ENCODE measurements at places on chromosomes 2 and 18.

- no peak for DNase-seq
These were observed 32.3 kb downstream of the SCTR start for GRCh38 chr2:119491776-119492525.

- DNase-seq: no peak
These were observed 163.7 kb upstream of the TNP1 start for GRCh38 chr2:217023611-217024010.

DNA sequence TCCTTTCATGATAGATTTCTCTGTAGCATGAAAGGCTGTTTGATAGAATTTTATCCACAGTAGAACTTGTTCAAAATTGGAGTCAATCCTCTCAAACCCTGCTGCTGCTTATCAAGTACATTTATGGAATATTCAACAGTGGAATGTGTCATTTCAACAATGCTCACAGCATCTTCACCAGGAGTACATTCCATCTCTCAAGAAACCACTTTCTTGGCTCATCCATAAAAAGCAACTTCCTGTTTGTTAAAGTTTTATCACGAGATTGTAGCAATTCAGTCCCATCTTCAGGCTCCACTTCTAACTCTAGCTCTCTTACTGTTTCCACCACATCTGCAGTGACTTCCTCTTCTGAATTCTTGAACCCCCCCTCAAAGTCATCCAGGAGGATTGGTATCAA lies 29.4 kb downstream of the PDCL3 start:
- no peak for DNase-seq

DNA sequence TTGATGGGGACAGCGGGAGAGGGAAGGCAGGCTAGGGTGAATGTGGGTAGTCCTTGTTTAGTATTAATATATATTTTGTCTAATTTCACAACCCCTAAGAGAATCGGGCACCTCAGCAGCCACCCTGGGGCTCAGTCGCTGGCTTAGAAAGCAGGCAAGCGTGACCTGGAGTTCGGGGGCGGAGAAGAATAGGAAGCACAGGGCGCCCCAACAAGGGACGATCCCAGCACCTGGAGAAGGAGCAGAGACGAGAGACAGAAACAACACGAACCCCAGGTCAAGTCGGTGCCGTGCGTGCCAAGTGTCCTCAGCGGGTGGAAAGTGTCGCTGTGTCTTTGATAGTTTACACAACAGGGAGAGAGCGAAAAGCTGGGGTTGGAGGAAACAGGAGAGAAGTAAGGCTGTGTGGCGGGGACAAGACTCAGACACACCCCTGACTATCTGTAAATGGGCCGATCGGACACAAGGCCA lies 95.4 kb downstream of the NFATC1 start:
- no peak for DNase-seq

GRCh38 chr2:84652431-84652830 lies 136.1 kb downstream of the DNAH6 start:
- no peak for DNase-seq

DNA sequence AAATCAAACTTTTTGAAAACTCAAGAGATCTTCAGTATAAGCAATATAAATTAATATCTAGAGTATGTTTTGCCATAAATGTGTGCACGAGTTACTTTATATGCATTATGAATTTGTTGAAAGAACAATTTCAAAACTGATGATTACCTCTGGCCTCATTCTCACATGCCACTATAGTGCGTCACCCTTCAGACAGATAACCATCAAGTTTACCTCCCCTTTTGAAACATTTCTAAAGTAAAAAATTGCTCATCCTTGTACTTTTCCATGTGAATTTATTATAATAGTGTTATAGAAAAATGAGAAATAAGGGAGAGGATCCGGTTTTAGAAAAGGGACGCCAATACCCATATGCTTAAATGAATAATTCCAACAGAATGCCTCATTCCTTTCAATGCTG lies 38.3 kb downstream of the ZEB2 start:
- no peak for DNase-seq

- no peak for DNase-seq
These were observed 65.1 kb downstream of the LOXHD1 start for GRCh38 chr18:46591783-46592391.

DNA sequence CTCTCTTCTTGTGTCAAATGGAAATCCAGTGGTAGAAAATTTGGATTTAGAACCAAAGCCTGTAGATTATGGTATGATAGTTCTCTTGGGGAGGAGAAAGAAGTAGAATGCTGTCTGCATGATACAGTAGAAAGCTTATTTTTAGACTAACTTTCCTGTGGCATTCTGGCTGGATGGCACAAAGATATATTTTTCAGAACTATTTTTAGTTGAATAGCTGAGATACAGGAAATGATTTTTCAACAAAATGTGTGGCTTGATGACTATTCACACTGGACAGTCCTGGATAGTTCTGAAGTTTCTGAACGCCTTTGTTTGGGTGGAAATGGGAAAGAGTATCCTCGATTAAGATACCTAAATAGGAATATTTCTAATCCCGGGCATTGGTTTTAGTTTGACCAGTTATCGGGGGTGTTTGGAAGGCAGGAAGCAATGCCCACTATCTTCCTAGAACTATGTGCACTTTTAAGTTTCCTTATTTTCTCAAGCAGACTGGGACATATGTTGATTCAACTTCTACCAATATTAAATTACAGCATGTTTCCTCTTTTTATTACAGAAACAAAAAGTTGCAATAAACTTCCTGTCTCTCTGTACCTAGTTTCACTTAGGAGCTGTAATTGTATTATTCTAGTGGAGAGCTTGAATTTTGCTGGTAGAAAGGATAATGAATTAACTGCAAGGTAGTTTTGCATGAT lies 32.1 kb downstream of the GDF7 start:
- DNase-seq: no peak

- no peak for DNase-seq
These were observed 33.7 kb downstream of the DTNB start for GRCh38 chr2:25639696-25640095.

GRCh38 chr2:42029171-42029570 lies 18.6 kb upstream of the PKDCC start:
- DNase-seq: no peak

GRCh38 chr2:100865816-100866460 lies 46.0 kb downstream of the NPAS2 start:
- no peak for DNase-seq

DNA sequence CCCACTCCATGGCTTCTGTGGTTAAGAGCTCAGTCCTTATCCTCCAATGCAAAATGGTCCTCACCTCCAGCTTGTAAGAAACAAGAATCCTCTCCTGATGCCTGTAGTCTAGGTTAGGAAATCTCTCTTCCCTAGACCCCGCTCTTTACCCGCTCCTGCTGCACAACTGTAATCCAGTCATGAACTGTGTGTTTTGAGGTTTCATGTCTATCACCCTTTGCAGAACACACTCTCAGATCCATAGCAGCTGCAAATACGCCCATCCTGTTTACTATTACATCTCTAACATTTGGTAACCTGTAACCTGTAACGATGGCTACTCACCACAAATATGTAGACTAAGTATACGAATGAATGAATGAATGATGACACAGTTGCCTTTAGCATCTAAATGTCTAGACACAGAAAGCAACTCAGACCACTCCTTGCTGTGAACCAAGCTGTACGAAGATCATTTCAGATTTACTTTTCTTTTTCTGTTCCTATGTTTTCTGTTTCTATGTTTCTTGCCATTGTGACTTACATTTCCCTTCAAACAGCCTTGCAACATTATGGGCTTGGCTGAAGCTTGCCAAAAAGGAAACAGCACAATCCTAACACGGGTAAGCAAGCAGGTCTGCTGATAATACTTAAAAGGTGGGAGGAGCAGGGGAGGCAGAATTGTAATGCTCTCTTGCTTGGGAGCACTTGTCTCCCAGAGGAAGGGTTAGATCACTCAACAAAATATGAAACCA lies 53.7 kb downstream of the EPHA4 start:
- DNase-seq: no peak

DNA sequence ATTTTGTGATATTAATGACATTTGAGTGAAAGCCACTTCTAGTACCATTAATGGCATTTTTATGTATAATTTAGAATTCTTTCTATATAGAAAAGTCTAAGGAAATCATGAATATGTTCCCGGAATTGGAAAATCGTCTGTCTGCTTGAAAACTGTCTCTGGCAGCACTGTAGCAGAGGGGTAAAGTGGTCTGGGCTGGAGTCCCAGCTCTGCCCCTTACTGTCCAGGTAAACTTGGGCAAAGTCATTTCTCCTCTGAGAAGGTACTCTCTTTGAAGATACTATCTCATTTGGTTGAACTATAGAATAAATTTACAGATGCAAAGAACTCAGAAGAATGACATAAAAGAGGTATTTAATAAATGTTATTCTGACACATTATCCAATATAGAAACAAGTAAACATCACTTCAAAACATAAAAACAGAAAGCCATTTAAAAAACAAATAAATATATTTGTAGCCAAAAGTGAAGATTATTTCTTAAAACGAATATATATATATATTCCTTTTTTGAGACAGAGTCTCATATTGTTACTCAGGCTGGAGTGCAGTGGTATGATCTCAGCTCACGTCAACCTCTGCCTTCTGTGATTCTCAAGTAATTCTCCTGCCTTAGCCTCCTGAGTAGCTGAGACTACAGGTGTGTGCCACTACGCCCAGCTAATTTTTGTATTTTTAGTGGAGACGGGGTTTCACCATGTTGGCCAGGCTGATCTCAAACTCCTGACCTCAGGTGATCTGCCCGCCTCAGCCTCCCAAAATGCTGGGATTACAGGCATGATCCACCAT lies 149.8 kb upstream of the ITGA4 start:
- no peak for DNase-seq

DNA sequence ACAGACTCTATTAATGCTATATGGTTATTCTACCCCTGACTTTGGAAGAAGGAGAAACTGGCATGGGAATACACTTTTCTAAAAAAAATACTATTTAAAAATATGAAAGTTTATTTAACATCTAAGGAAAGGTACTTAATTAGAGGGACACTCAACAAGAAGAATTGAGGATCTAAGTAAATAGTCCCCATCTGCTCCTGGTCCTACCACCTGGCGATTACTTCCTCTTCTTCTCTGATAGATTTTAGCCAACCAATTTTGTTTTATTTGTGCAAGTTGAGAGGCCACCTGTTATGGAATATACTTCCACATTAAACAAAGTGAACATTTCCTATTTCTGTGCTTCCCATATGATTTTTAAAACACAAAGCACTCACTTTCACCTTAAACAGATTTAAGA lies 111.7 kb downstream of the BCL2 start:
- DNase-seq: no peak

DNA sequence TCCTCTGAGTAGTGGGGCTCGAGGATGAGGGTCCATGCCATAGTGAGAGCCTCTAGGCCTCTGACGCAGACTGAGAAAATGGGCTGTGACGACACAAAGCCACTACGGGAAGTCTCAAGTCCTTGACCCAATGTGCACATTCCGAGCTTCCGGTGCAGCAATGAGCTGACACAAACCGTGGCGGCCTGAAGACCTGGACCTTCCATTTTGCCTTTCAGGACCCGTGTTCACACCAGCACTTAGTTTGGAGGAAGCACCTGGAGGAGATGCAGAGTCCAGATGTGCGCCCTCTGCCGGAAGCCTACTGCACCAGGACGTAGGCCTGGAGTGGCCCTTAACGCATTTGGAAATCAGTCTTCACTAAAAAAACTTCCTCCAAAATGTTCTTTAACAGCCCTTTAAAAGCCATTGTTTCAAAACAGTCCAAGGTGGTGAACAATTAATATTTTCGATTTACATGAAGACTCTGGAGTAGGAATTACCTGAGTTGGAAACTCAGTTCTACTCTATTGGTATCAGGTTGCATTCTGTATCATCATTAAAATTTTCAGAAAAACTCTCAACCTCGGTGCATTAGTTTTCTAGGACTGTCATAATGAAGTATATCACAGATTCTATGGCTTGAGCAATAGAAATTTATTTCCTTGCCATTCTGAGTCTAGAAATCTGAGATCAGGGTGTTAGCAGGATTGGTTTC lies 33.9 kb downstream of the BMP10 start:
- DNase-seq: peak; percentile 31

- DNase-seq: no peak
These were observed 45.3 kb upstream of the NARS1 start for GRCh38 chr18:57666818-57667497.

DNA sequence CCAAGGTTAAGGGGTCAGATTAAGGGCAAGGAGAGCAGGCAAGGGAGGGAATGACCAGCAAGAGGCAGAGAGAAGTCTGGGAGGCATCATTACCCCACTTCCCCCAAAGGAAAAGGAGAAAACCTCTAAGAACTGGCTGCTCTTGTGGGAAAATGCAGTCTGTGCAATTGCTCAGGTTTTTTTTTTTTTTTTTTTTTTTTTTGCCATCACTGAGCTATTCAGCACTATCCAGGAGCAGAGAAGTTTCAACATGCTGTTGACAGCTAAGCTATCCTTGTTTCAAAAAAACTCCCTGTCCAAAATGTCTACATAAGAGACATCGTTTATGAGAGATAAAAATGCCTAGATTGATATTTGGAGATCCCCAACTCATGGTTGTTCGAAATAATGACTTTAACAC lies 345.4 kb downstream of the TDRD15 start:
- DNase-seq: no peak

DNA sequence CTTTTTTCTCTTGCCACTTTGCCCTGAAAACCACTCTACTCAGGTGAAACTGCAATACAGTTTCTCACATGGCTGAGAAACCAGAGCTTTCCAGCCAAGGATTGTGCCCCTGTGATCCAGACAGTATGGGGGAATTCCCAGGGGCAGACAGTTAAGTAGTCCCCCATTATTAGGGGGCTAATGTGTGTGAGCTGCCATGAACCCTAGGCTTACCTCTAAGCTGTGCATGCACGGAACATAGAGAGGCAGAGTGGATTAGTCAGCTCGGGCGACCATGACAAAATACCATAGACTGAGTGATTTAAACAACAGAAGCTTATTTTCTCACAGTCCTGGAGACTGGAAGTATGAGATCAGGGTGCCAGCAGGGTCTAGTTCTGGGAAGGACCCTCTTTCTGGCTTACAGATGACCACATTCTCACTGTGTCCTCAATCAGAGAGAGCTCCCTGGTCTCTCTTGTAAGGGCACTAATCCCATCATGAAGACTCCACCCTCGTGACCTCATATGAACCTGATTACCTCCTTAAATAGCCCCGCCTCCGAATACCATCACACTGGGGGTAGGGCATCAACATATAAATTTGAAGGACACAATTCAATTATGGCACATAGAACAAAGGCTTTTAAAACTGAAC lies 215.1 kb downstream of the EIPR1 start:
- no peak for DNase-seq

DNA sequence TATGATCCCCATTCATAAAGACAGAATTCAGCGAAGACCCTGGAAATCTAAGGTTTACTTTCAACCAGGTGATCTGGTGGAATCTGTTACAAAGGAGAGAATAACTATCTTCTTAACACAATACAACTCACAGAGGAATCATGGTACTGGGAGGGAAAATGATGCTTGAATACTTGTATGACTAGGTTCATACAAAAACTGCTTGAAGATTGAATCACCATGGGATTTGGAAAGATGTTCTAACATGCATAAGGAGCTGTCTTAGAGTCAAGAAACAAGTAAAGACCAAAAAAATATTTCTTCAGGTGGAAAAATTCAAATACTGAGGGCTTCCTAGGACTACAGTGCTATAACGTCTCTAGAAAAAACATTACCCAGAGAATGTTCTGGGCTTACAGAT lies 32.2 kb downstream of the COL5A2 start:
- DNase-seq: no peak

GRCh38 chr2:211751848-211752247 lies 786.8 kb downstream of the ERBB4 start:
- DNase-seq: no peak

GRCh38 chr2:96138179-96139145 lies at the start of gene ASTL:
ASTL (minus strand) TSS chr2:96138502; CDS start chr2:96138436, 66 bp downstream.
- DNase-seq: no peak

GRCh38 chr2:241950413-241951315 lies 81.1 kb downstream of the RTP5 start:
- peak; percentile 36 for DNase-seq
